ENCODE measurements at places on chromosomes 5 and 9. TPM values are rescaled to one million over a fixed set of nuclear protein-coding genes. Genes with fewer than 3 reads are reported as not detected.
A peak's percentile ranks its signal among the peaks of the same experiment; 100 is the strongest.

- no peaks in the 10 kb centered on the region for H3K27me3 ChIP-seq
- no peak overlapping the region for H3K27ac ChIP-seq
- H3K36me3 ChIP-seq, result no peaks in the 10 kb centered on the region
- no peak overlapping the region for H3K4me3 ChIP-seq
These were observed 459.8 kb downstream of the CCDC171 start for GRCh38 chr9:16012621-16013020.

DNA sequence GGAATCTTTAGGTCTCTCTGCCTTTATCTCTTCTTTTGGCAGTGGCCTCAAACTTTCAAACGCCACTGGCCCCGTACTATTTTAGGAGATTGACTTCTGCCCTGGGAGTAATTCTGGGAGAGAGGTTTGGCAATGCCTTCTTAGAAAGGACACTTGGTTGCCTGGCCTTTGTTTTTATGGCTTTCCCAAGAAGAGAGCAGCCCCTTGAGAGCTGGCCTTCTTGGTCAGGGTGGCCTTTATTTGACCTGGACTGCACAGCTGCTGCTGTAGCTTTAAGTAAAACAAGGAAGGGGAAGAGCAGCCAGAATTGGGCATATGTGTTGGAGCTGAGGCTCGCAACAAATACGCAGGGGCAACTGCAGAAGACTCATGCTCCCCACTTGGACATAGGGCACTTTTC, 60.8 kb downstream of the PTPN3 start:
- H3K27me3 ChIP-seq, result no peaks in the 10 kb centered on the region
- H3K27ac ChIP-seq, result no peak overlapping the region
- H3K4me1 ChIP-seq, result peaks cover 12% of the 10 kb centered on the region
- H3K36me3 ChIP-seq, result peaks cover 8% of the 10 kb centered on the region

DNA sequence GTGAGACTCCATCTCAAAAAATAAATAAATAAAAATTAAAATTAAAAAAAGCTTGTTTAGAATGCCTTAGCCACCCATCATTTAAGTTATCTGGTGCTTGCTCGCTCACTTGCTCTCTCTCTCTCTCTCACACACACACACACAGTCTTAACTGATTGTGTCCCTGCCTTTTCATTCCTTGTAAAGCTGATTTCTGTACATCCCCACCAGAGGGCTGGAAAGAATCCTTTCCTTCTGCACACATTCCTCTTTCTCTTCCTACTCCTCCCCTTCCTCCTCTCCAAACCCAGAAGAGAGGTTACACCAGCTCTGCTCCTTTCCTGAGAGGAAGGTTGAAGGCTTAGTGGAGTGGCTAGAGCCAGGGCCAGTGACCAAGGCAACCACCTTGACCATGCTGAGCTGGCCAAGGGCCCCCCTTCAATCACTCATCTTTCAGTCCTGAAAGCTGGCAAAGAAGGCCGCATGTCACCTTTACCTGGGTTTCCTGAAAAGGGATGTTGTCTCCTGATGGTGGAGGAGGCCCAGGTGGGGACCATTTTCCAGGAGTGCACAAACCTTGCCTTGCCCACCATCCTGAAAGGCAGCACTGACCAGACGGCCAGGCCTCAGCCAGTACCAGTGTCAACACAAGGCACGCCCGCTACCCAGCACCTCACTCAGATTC, 25.6 kb downstream of the STK10 start:
- no peak overlapping the region for H3K4me3 ChIP-seq
- no peaks in the 10 kb centered on the region for H3K27me3 ChIP-seq
- no peak for DNase-seq
- H3K27ac ChIP-seq, result peak overlapping the region; percentile 18
- peaks cover 3% of the 10 kb centered on the region for H3K36me3 ChIP-seq

DNA sequence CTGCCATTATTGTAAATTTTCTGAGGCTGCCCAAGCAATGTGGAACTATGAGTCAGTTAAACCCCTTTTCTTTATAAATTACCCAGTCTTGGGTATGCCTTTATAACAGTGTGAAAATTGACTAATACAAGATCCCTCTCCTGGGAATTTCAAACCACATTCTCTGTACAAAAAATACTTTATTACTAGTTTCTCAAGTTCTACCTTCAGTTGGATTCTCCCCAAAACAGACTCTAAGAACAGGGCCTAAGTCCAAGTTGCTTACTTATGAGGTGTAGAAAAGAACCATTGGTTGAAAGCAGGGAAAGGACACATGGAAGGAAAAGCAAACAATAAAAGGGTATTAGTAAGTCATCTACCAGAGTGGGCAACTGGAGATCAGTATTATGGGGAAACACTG, 343.2 kb downstream of the TMEM232 start:
- H3K4me1 ChIP-seq, result no peaks in the 10 kb centered on the region
- no peak overlapping the region for H3K4me3 ChIP-seq
- DNase-seq, result no peak
- no peaks in the 10 kb centered on the region for H3K27me3 ChIP-seq

GRCh38 chr5:167814828-167815227, 476.6 kb upstream of the WWC1 start:
- H3K27ac ChIP-seq, result no peak overlapping the region
- no peaks in the 10 kb centered on the region for H3K4me1 ChIP-seq
- no peak overlapping the region for H3K4me3 ChIP-seq
- no peaks in the 10 kb centered on the region for H3K27me3 ChIP-seq

GRCh38 chr5:141618804-141619554, at the start of gene DIAPH1:
TSS of gene DIAPH1 (minus strand) at chr5:141619000. CDS start at chr5:141618914, 86 bp downstream.
- H3K27ac ChIP-seq, result peak within 1 kb of the TSS; percentile 96
- H3K27me3 ChIP-seq, result no peaks in the 10 kb centered on the region
- peaks cover 23% of the 10 kb centered on the region for H3K4me1 ChIP-seq
- H3K36me3 ChIP-seq, result peaks cover 43% of the 10 kb centered on the region
- peak within 1 kb of the TSS; percentile 89 for H3K4me3 ChIP-seq
- DNase-seq, result peak; percentile 100

DNA sequence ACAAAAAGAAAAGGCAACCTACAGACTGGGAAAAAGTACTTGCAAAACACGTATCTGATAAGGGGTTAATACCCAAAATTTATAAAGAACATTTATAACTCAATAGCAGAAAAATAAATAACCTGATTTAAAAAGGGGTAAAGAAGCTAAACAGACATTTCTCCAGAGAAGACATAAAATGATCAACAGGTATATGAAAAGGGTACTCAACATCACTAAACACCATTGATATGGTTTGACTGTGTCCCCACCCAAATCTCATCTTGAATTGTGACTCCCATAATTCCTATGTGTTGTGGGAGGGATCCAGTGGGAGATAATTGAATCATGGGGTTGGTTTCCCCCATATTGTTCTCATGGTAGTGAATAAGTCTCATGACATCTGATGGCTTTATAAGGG, 27.1 kb upstream of the LIFR start:
- H3K27me3 ChIP-seq, result no peaks in the 10 kb centered on the region
- H3K4me3 ChIP-seq, result no peak overlapping the region
- H3K4me1 ChIP-seq, result no peaks in the 10 kb centered on the region

- H3K27me3 ChIP-seq, result no peaks in the 10 kb centered on the region
- peak overlapping the region; percentile 94 for H3K27ac ChIP-seq
- DNase-seq, result no peak
- peaks cover 24% of the 10 kb centered on the region for H3K4me1 ChIP-seq
These were observed 682 bp downstream of the MAN1B1 start for GRCh38 chr9:137087409-137087925.

Gene RNF180
- total RNA-seq, result 12.2 TPM

Gene DAB2IP
- total RNA-seq, result 54.1 TPM

Gene SEMA5A
- total RNA-seq, result 29.3 TPM

- no peak for DNase-seq
- H3K27me3 ChIP-seq, result no peaks in the 10 kb centered on the region
- no peaks in the 10 kb centered on the region for H3K36me3 ChIP-seq
- H3K27ac ChIP-seq, result no peak overlapping the region
- H3K4me1 ChIP-seq, result no peaks in the 10 kb centered on the region
These were observed 794.6 kb upstream of the ZNF608 start for GRCh38 chr5:125541085-125541484.

- DNase-seq, result no peak
- H3K27ac ChIP-seq, result no peak overlapping the region
- no peaks in the 10 kb centered on the region for H3K36me3 ChIP-seq
- H3K4me3 ChIP-seq, result no peak overlapping the region
- H3K4me1 ChIP-seq, result peaks cover 10% of the 10 kb centered on the region
These were observed 11.9 kb downstream of the MSX2 start for GRCh38 chr5:174736331-174736721.

- no peaks in the 10 kb centered on the region for H3K27me3 ChIP-seq
- no peak for DNase-seq
- H3K4me3 ChIP-seq, result no peak overlapping the region
- no peak overlapping the region for H3K27ac ChIP-seq
- peaks cover 91% of the 10 kb centered on the region for H3K36me3 ChIP-seq
These were observed 72.7 kb downstream of the FAM78A start for GRCh38 chr9:131203431-131204218.

GRCh38 chr9:73039271-73040263, 86.7 kb upstream of the ALDH1A1 start:
- no peaks in the 10 kb centered on the region for H3K36me3 ChIP-seq
- H3K27me3 ChIP-seq, result no peaks in the 10 kb centered on the region
- peak overlapping the region; percentile 71 for H3K27ac ChIP-seq

GRCh38 chr9:88235615-88236014, 97.3 kb upstream of the SPATA31C2 start:
- H3K27me3 ChIP-seq, result no peaks in the 10 kb centered on the region
- DNase-seq, result no peak
- no peaks in the 10 kb centered on the region for H3K4me1 ChIP-seq
- H3K4me3 ChIP-seq, result no peak overlapping the region
- no peak overlapping the region for H3K27ac ChIP-seq
- no peaks in the 10 kb centered on the region for H3K36me3 ChIP-seq
